ENCODE measurements at places on chromosomes 11 and 22.

GRCh38 chr11:8266246-8267241, 2.9 kb upstream of the LMO1 start:
- no peak for DNase-seq

DNA sequence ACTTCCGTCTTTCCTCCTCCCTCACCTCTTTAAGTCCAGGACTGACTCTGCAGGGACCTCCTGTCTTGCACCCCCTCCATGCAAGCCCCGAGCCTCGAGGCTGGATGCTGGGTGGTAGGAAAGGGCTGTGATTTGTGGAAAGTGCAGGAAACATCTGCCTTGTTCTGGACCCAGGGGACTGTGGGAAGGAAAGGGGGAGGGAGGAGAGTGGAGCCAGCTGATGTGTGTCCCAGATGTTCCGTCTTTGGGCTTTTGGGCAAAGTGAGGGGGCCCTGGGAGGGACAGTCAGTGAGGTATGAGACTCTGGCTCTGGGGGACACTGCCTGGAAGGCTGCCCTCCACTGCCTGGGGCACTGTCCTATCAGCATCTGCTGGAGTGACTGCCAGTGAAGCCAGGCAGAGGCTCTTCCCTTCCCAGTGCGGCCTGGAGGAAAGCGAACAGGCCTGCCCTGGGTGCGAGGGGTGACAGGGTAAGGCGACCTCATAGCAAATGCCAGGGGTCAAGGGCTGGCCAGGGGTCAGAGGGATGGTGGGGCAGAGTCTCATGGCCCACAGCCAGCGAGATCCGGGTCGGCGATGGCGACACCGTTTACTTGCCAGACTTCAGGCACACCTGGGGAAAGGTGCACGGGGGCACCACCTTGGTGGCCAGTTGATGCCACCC, 1.7 kb downstream of the MRGPRD start:
- DNase-seq: no peak

DNA sequence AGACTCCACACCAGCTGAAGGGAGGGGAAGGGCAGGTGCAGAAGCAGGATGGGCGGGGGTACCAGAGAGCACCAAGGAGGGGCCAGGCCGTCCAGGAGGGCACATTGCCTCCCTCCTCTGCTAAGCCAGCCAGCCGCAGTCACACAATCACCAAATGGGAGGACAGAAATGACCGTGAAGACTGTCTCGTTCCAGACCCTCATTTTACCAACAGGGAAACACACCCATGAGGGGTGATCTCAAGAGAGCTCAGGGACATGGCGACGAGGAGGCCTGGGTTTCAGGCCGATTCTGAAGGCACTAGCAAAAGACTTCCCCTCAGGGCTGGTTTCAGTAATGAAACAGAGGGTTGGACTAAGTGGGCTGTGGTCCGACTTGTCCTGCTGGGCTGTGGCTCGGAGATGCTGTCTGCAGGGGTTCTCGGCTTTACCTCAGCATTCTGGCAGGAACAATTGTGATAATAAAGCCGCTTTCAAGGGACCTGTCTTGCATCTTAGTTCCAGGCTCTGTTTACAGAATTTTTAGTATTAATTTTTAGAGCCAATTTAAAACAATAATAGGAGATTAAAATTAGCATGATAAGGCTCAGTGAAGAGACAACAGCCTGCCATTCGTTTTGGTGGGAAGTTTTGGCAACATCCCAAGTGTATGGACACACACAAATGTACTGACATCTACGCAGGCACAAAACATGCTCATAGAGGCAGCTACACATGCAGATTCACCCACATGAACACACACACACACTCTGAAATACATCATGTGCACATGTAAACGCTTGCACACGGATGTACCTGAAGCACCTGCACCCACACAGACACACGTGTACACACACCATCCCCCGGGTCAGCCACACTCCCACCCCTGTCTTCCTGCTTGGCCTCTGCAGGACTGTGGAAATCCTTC, 2.0 kb upstream of the B3GAT1 start:
- no peak for DNase-seq

DNA sequence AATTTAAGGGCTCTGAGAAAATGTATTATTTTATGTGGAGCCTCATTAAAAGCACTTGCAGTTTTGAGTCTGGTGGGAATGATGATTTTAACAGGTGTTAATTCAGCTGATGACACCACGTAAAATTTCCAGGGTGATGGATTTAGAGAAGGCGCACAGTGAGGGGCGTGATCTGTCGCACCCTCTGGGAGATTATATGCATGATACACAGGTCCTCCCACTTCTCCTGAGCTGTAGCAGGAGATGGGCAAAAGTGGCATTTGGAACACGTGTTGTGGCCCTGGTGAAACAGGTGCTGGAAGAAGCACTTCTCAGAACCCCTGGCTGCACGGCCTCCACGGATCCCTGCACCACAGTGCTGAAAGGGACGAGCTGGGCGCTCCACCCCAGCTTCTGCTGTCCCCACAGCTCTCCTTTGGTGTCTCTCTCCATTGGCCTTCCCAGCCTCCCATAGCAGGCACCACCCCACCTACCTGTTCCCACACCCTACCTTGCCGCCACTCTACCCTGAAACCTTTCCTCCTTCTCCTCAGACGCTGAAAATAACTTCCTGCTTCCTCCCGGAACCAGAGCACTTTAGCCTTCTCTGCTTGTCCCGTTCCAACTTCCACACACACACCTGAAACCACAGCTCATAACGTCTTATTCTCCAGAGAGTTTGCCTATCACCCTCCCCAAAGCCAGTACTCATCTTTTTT, 6.9 kb upstream of the SORL1 start:
- DNase-seq: no peak

DNA sequence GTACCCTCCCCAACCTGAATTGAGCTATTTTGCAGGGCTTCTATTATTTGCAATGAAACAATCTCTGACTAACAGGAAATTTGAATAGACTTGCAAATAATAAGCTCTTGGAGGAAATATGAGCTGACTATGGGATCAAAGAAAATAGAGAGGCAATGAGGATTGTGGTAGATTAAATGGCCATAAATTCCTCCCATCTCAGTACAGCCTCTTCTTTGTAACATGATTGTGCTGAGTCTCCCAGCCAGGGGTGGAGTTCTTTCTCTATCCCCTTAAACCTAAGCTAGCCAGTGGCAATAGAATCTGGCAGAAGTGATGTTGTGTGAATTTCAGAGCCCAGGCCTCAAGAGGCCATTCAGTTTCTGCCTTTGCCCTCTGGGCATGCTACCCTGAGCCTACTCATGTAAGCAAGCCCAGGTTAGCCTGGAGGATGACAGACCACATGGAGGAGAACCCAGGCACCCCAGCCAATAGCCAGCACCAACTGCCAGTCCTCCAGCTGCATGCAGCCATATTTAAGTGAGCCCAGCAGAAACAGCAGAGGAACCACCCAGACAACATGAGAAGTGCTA, 86.8 kb upstream of the TP53I11 start:
- no peak for DNase-seq

GRCh38 chr11:117597071-117597470, 199.9 kb downstream of the DSCAML1 start:
- DNase-seq: no peak

DNA sequence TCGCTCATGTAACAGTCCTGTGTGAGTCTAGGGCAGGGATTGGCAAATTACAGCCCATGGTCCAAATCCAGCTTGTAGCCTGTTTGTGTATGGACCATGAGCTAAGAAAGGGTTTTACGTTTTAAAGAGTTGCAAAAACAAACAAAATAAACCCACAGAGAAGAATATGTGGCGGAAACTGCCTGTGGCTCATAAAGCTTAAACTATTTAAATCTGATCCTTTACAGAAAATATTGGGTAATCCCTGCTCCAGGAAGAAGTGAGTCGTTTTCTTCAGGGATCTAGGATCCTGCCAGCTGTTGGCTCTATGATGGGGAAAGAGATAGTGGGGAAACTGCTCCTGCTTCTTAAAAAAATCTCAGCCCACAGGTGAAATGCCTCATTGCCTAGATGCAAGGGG, 3.4 kb upstream of the OR6Q1 start:
- DNase-seq: no peak

GRCh38 chr11:29019960-29020683, 911.9 kb downstream of the METTL15 start:
- no peak for DNase-seq

DNA sequence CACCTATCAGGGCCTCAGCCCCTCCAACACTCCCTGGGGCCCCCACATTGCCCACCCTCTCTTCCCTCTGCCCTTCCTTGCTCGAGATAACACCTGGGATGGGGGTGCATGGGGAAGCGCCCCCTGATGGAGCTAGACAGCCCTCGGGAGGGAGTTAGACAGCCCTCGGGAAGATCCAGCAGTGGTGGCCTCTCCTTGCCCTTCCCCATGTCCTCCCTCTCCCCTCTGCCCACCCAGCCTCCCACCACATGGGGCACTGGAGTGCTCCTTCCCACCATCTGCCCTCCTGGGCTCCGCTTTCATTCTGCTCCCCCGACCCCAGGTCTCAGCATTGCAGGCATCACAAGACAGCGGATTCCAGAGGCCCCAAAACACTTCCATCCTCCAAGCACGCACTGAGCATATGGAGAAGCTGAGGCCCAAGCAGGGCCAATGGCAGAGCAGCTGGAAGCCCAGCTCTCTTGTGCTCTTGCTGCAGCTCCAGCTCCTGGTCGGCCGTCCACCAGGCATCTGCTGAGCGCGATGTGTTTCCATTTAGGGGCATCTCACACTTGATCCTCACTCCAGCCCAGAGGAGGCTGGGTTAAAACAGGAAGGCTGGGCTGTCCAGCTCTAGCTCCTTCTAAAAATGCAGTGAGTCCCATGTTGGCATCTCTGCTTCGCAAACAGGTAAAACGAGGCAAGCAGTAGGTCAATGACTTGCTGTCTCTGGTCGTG, 65.6 kb downstream of the IGLL1 start:
- no peak for DNase-seq

Data from NCI-H1105 (cell line).